CD8-positive, alpha-beta memory T cell (primary cell): ENCODE measurements at places on chromosomes 7 and 10.

DNA sequence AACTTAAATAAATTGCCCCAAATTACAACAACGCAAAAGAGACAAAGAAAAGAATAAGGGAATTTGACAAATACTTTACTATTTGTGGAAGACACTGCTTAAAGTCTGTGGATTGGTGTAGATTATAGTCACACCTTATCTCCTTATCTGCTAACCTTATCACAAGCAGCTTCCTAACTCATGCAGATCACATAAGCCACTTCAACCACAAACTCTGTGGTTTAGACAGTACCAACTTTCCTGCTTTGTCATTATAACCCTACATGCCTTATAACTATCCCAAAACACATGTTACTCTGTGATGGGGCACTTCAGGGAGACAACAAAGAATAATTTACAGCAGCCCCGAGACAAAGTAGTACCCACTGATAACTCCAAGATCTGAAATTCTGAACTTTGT, 41.5 kb upstream of the PPP3CB start:
- DNase-seq = no peak

DNA sequence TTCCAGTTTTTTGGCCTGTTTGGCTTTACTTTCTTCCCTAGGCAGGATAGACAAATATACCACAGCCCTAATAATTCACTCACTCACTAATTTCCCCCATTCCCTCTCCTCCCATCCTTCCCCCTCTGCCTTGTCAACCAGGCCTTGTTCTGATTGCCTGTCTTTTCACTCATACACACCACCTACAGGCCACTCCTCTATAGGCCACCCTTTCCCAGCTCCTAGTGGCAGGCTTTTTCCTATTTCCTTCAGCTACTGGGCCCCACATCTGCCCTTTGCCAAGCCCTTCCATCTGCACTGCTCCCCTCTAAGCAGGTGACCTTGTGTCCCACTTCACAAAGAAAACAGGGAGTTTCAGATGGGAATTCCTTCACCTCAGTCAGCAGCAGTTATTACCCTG, 59.8 kb upstream of the MSRB2 start:
- DNase-seq = no peak

GRCh38 chr10:69786791-69787190, 14.9 kb upstream of the COL13A1 start:
- no peak for DNase-seq

DNA sequence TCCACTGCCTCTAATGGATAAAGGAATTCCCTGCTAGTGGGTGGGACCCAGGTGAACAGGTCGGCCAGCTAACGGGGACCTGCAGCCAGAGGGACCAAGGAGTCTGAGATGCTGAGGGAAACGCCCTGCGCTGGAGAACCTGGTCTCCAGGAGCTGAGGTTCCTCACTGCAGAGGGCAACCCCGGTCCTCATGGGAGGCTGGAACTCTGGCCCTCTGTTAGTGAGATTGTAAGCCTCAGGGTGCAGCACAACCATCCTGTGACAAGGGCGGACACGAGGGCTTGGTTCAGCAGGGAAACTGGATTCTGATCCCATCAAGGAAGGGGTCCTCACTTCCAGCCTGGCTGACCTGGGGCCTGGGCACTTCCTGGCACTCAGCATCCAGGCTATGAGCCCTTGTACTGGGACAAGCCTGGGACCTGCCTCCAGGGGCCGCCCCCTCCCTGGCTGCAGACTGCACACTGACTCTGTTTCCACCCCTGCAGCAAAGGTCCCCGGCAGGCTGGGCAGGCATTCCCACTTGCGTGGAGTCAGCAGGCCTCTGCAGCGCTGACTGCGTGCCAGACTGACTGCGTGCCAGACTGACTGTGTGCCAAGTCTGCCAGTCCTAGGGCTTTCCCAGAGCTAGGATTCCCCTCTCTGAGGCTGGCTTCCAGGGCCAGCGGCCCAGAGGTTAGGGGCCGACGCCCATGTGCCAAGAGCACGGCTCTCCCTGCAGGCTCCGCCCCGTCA, 143.2 kb downstream of the MAPK8 start:
- no peak for DNase-seq

DNA sequence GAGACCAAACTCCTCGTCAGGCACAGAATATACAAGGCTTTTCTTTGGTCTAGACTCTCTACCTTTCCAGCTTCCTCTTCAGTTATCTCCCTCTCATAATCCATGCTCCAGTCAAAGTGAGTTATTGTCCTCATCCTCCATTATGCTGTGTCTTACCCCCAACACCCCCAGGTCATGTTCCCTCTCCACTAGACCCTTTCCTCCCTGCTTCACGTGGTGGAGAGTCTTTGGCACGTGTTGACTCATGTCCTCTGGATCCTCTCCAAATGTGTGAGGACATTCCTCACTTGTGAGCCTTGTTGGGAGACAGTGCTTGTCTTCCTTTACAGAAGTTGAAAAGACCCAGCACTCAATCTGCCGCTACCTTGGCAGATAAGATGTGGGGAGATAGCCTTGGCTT, 36.0 kb upstream of the DLD start:
- no peak for DNase-seq

DNA sequence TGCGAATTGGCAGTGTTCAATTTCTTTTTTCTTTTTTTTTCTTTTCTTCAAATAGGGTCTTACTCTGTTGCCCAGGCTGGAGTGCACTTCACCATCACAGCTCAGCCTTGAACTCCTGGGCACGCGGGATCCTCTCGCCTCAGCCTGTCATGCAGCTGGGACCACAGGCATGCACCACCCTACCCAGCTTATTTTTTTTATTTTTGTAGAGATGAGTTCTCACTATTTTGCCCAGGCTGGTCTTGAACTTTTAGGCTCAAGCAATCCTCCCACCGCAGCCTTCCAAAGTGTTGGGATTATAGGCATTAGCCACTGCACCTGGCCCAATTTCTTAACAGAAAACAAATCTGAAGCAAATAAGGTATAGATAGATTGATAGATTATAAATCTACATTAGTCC, 69.3 kb downstream of the SKIDA1 start:
- DNase-seq = no peak

GRCh38 chr10:58174831-58175230, 92.9 kb downstream of the IPMK start:
- no peak for DNase-seq

DNA sequence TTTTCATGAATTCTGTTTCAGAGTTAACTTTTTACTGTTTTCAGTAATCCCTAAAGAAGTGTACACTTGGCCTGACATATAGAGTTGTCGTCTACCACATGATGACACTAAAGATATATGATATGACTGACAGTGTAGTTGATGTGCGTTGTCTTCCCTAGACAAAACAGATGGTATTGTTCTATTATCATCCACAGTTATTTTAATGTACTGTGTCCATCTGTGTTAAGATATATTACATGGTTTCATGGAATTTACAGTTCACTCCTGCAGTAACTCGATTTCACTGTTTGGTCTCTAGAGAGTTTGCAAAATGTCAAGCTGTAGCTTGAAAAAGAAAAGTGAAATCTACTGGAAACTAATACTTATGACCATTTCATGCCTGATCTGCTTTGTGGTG, 18.1 kb downstream of the FOXP2 start:
- no peak for DNase-seq

GRCh38 chr10:48786606-48787282, 102.1 kb downstream of the WDFY4 start:
- DNase-seq = no peak

GRCh38 chr10:28327491-28327880, 24.6 kb upstream of the MPP7 start:
- no peak for DNase-seq

DNA sequence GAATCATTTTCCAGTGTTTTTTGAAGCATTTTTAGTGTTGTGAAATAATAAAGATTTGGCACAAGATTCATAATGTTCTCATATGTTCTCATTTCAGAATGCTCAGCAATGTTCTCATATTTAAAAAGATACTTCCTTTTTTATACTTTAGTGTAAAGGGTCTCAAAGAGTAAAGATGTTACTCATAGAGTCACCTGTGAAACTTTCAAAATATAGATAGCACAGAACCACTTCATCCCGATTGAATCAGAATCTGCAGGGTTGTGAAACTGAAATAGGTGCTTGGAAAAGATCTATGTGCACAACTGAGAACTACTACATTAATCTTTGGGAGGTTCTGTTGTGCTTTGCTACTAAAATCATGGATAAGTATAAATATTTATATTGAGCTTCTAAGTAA, 144.7 kb downstream of the MDFIC start:
- no peak for DNase-seq

- no peak for DNase-seq
These were observed 5.0 kb downstream of the LRRC27 start for GRCh38 chr10:132336919-132337407.

DNA sequence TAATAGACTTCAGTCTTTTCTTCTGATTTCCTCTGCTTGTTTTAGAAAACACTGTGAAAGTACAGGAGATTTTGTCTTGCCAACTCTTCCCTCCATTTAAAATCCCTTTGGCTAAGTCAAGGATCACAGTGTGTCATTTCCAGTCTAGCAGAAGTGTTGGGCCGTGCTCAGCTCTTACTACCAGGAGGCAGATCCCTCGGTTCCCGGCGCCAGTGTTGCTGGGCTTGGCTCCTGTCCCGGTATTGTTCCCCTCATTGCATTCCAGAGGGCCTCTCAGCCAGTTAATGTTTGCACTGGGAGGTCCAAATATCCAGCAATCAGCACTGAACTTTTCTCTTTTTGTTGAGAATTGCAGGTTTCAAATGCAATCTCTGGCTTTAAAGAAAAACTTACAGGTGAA, 612.1 kb upstream of the MGMT start:
- DNase-seq = no peak

- no peak for DNase-seq
These were observed 42.2 kb downstream of the AOAH start for GRCh38 chr7:36682102-36682501.

GRCh38 chr7:16889851-16890415, 8.2 kb upstream of the AGR3 start:
- no peak for DNase-seq

DNA sequence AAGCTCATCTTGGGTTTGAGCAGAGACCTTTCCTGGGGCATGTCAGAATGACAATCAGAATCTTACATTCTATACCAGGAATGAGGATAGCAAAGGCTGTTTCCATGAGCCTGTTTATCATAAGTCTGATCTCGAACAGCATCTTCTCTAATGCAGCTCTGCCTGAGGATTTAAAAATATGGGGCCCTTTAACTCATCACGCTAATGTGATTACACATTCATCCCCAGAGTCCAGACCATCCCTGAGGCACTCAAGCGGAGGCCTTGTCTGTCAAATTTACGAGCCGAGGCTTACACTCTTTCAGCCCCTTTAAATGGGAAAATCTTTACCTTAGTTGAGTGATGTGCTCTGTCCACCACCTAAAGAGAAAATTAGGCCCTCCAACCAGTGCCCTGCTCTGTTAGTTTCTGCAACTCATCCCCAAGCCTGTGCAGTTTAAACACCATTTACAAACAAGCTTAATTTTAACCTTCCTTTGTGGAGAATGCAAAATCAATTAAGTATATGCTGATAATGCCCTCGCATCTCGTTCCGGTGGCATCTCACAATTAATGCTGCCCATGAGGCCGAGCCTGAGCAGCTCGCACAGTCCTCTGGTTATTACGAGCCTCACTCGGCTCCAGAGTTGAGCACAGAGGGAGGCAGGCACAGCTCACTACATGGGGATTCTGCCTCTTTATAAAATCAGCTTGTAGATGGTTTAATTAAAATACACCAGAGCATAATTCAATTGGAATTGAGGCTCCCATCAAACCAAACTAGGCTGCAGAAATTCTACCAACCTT, 16.0 kb downstream of the CHST15 start:
- DNase-seq = no peak

DNA sequence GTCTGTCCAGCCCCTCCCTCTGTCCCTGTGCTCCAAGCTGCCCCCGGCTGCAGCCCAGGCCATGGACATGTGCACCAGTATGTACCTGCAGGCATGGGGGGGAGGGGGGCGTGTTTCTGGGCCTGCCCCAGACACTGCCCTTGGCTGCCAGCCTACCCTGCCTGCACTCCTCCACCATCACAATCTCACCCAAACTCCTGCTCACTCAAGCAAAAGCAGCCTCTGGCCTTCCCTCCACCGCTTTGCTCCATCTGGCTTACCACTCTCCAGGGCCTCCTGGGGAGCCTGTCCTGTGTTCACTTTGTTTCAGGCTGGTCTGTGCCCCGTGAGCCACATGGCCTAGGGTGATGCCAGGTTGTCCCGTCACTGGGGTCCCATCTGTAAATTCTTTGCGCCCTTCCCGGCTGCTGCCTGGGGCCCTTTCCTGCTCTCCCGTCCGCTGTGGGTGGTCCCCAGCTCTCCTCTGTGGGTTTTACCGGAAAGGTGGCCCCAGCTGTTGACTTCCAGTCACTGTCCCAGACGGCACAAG, 33.3 kb upstream of the PPIF start:
- no peak for DNase-seq

DNA sequence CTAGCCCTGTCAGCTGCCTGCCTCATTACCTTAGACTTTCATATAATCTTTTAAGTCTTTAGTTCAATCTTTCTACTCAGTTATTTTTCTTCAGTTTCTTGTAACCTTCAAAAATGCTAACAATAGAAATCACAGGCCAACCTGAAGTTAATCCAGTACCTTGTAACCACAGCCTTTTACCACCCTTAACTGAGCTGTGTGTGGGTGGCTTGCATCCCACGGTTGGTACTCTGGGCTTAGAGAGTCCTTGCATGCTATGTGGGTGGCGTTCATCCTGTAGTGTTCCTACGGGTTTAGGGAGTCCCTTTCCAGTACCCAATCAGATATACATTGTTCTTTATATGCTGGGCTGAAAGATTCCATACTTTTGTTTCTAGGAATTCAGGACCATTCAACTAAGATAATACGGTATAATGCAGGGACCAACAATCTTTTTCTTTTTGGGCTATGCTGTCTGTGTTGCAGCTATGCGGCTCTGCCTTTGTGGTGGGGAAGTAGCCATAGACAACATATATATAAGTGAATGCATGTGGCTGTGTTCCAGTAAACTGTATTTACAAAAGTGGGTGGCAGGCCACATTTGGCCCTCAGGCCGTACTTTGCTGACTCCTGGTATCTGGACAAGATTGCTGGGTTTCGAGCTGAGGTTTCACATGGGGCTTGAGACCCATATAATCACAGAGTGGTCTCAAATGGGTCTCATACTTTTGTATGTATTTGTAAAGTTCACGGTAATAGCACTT, 280.8 kb upstream of the LRGUK start:
- no peak for DNase-seq

DNA sequence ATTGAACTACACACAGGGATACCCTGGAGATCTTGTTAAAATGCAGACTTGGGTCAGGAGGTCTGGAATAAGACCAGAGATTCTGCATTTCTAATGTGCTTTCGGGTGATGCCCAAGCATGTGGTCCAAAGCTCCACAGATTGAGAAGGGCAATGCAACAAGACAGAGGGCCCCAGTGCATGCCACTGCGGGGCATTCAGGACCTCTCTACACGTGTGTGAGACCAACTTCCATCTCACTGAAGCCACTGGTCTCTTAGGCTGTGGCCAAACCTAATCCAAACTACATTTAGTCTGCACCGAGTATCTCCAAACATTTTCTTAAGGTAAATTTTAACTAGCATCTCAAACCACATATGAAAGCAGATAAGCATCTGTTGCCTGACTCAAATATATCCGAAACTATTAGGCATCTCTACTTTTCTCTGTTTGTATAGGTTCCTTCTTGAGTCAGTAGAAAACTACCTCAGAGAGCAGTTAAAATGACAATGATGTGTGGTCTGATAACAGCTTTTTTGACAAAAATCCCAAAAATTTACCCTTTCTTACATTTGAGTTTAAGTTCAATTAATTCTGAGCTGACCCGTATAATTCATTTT, 107.5 kb downstream of the ELMO1 start:
- DNase-seq = no peak
